ENCODE measurements at places on chromosomes 3 and 15. TPM values are rescaled to one million over a fixed set of nuclear protein-coding genes. Genes with fewer than 3 reads are reported as not detected.
A peak's percentile ranks its signal among the peaks of the same experiment; 100 is the strongest.

RLBP1 gene
- not detected for total RNA-seq

CPNE4 gene
- total RNA-seq: not detected

CPN2 gene
- total RNA-seq: not detected

PRR20G gene
- not detected for total RNA-seq

DNA sequence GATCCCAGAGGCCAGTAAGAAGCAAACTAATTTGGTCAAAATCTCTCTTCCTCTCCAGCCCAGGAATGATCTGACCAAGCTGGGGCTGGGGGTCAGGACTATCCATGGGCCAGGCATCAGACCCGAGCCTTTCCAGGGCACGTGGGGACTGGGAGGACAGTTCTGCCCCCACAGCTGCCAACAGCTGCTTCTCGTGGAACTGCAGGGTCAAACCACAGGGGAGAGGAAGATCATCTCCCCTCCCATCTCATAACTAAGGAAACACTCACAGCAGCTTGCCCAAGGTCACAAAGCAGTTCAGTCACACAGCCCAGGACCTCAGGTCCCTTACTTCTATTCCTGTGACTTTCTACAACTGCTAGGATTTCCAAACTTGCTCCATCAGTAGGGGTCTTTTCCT is 47.1 kb downstream of the DAPK2 start:
- no peaks in the 10 kb centered on the region for H3K36me3 ChIP-seq
- no peak overlapping the region for H3K27ac ChIP-seq
- DNase-seq: no peak
- peaks cover 4% of the 10 kb centered on the region for H3K27me3 ChIP-seq

DNA sequence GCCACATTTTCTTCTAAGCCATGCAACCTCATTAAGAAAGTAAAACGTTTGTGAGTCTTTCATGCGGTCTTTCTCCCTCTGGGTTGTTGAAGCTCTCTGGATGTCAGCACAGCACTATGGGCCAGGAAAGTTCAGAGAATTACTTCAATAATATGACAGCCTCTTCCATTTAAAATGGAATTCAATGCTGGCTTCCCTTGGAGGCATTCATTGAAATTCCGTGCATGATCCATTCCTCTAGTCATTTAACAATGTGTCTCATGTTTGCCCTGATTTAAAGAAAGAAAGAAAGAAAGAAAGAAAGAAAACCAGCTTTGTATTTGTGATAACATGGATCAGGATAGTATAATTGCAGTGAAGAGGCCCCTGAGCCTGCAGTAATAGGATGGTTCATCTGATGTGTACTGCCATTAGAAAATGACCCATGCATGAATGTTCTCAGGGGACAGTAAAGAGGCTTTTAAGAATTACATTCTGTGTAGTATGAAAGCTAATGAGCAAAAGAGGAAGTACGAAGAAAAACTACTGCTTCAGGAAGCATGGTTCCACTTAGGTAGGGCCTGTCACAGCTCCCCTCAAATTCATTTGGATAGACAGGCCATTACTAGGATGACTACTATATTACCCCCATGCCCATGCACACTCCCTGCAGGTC is 146.0 kb downstream of the ARPP21 start:
- H3K27ac ChIP-seq: no peak overlapping the region
- DNase-seq: no peak
- no peaks in the 10 kb centered on the region for H3K27me3 ChIP-seq
- H3K4me3 ChIP-seq: no peak overlapping the region

GRCh38 chr15:29470311-29470710 is 200.7 kb upstream of the NSMCE3 start:
- no peaks in the 10 kb centered on the region for H3K27me3 ChIP-seq
- H3K27ac ChIP-seq: no peak overlapping the region
- no peaks in the 10 kb centered on the region for H3K4me1 ChIP-seq
- no peak overlapping the region for H3K4me3 ChIP-seq
- no peaks in the 10 kb centered on the region for H3K36me3 ChIP-seq

DNA sequence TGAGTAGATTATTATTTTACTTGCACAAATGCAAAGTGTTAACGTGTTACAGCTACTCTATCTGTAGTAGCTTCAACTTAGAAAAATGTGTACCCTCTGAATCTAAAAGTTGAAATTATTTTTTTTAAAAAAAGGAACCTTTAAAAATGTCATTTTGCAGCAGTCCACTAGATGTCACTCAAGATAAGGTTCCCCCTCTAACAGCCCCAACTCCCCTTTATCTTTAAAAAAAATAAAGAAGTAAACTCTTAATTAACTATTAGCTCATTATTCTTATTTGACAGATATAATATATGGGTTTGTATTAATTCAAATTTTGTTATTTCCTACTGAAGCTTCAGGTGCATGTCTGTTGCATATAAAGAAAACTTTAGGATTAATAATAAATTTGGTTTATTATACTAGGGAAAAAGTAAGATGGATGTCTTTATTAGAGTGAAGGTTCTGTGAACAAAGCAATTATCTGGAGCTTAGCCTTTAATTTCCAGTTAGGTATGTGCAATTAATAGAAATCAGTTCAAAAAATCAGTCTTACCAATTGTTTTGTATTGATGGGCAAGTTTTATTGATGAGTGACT is 288.5 kb downstream of the VGLL3 start:
- H3K36me3 ChIP-seq: no peaks in the 10 kb centered on the region
- no peak overlapping the region for H3K4me3 ChIP-seq
- H3K27ac ChIP-seq: no peak overlapping the region
- DNase-seq: no peak
- H3K27me3 ChIP-seq: no peaks in the 10 kb centered on the region
- H3K4me1 ChIP-seq: no peaks in the 10 kb centered on the region

DNA sequence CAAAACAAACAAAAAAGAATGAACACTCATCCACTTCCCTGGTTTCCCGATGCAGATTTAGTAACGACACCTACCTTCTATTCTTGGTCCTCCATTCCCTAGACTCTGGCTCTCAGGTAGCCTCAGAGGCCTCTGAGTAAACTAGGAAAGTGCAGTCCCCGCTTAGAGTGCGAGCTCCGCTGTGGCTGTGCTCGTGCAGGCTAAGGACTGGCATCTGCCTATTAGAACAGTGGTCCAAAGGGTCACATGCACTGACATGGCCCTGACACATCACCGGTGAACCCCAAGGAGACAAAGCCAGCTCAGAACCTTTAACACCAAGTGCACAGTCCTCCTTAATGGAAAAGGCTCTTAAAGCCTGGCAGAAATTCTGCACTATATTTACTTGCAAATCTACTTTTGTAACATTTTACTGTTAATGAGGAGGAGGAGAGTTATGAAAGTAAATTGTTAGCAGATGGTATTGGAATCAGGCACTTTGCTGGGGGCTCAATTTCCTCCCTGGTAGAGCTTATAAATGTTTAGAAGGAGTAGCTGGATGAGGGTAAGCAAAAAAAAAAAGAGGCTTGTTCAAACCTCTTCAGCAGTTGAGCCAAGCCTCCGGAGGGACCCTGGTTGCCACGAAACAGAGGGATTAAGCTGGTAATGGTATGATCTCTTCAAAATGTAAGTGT is 31.1 kb downstream of the VGLL4 start:
- H3K36me3 ChIP-seq: peaks cover 3% of the 10 kb centered on the region
- H3K27me3 ChIP-seq: no peaks in the 10 kb centered on the region
- no peak overlapping the region for H3K4me3 ChIP-seq
- H3K27ac ChIP-seq: no peak overlapping the region
- no peaks in the 10 kb centered on the region for H3K4me1 ChIP-seq
- DNase-seq: no peak

DNA sequence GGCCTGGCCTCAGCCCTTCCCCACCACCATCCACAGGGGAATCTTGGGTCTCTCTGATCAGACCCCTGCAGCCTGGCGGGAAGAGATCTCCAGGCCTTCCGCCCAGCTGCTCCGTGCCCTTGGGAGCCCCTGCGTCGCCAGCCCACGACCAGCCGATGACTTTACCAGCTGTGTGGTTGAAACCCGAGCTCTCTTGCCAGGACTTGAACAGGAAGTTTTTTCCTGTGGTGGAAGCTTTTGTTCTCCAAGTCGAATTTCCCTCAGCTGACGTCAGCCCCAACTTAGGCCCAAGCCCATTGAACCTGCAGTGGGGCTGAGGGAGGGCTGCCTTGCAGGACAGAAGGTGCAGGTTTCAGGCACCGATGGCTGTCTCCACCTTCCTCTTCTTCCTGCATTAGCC is 51.7 kb upstream of the SMAD3 start:
- peaks cover 7% of the 10 kb centered on the region for H3K27me3 ChIP-seq
- no peak overlapping the region for H3K4me3 ChIP-seq
- peaks cover 16% of the 10 kb centered on the region for H3K4me1 ChIP-seq
- DNase-seq: no peak

- peaks cover 3% of the 10 kb centered on the region for H3K27me3 ChIP-seq
- H3K4me1 ChIP-seq: peaks cover 25% of the 10 kb centered on the region
- DNase-seq: peak; percentile 47
- peak overlapping the region; percentile 37 for H3K27ac ChIP-seq
- H3K4me3 ChIP-seq: no peak overlapping the region
Observed at GRCh38 chr15:41483115-41483514, 10.6 kb upstream of the ITPKA start.

- H3K27ac ChIP-seq: no peak overlapping the region
- peaks cover 61% of the 10 kb centered on the region for H3K36me3 ChIP-seq
- no peaks in the 10 kb centered on the region for H3K27me3 ChIP-seq
- DNase-seq: no peak
Observed at GRCh38 chr15:60387321-60387720, 10.5 kb downstream of the ANXA2 start.

DNA sequence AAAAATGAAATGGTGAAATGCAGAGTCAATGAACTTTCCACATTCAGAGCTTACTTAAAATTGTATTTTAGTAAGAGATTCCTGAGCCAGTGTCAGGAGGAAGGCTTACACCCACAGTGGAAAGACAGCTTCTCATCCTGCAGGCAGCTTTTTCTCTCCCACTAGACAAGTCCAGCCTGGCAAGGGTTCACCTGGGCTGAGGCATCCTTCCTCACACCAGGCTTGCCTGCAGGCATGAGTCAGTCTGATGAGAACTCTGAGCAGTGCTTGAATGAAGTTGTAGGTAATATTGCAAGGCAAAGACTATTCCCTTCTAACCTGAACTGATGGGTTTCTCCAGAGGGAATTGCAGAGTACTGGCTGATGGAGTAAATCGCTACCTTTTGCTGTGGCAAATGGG is 3.1 kb downstream of the CCR4 start:
- H3K4me1 ChIP-seq: peaks cover 77% of the 10 kb centered on the region
- no peak for DNase-seq
- H3K4me3 ChIP-seq: peak overlapping the region; percentile 85
- peak overlapping the region; percentile 89 for H3K27ac ChIP-seq
